ENCODE measurements at places on chromosomes 3 and 15.
A peak's percentile ranks its signal among the peaks of the same experiment; 100 is the strongest.

DNA sequence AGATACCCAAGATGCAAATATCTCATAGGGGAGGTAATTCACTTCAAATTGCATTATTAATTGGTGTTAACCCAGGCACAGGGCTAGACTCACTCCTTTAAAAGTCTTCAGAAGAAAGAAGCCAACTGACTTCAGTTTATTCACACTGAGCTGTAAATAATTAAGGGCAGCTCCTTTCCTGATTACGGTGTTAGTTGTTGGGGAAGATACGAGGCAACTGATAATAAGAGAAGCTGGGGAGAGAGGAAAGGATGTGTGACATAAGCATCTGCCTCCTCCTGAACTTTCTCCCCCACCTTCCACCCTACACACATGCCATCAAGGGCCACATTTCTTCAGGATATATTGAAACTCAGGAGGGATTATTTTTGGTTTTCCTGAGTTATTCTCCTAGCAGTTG lies 47.5 kb downstream of the ADGRG7 start:
- no peak for DNase-seq

DNA sequence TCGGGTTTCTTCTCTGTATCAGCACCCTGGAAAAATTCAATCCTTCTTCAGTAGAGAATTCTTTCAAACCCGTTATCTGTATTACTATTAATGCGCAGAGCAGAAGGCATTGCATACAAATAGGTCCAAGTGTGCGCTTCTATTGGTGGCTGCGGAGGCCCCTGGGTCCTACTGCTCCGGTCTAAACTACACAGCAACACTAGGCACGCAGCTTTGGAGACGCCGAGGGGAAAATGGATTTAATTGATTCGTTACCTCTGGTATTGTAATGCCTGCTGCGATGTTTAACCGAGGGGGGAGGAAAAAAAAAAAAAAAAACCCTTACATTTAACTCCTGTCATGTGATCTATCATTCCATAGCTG lies at the start of gene ROBO1:
Gene ROBO1, minus strand, starts transcription at position 94 of the 363 bp plus-strand sequence.
- DNase-seq, result no peak

DNA sequence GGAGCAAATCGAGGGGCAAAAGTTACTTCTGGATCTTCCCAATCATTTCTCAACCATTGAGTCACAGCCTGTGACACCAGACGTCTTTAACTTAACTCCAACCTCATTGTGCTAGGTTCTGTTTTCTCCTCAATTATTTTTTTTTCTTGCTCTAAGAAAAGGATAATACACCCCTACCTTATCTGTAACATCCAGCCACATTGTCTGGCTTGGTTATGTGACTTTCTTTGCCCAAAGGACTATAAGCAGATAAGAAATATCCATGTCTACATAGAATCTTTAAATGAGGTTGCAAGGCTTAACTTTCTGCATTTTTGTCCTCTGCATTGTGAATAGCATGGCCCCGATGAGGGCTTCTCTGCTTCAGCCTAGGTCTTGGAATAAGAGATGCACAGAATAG lies 782.4 kb upstream of the CFAP20DC start:
- no peak for DNase-seq

- no peak for DNase-seq
These were observed 241.5 kb upstream of the CTDSPL start for GRCh38 chr3:37620071-37620635.

- no peak for DNase-seq
These were observed 62.0 kb downstream of the CADM2 start for GRCh38 chr3:85020828-85021227.

DNA sequence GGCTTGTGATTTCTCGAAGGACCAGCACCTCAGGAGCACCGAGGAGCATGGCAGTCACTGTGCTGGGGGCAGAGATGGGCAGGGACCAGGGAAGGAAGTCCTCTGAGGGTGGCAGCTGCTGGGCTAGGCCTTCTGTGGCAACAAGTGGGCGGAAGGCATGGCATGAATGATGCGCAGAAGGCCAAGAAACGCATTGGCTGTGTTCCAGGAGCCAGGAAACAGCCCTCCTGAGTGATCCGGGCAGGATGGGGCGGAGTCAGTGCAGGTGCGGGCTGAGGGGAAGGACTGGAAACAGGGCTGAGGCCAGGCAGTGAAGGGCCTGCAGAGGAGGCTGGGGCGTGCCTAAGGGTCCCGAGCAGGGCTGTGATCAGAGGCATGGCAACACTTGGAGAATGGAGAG lies 23.6 kb downstream of the MRPS11 start:
- no peak for DNase-seq

DNA sequence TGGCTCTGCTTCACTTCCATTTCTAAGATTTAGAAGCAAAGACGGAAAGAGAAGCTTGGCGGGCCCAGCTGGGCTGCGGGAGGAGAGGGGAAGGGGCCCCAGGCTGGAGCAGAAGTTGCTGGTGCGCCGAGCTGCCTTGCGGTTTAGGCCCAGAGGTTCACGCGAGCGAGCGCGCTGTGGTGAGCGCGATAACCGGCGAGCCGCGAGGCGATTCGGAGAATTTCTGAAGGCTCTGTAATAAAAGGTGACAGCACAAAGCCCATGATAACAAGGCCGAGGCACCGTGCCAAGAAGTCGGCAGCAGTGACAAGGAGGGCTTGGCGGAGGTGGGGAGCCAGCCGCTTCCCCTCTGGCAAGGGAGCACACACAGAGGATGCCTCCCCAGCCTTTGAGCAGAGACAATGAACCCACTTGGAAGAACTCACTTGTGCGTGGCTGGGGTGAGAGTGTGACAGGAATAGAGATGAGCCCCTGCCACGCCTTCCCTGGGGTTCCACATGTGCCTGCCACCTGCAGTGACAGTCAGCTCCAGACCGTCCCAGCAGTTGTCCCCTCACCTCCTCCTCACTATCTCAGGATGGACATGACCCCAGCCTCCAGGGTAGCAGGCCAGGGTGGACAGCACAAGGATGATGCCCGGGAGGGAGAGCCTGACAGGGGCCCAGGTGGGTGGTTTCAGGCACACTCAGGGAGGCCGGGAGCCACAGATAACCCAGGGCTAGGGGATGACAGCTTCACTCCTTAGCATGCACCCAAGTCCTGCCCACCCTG lies 315.2 kb downstream of the UACA start:
- DNase-seq, result peak; percentile 46

GRCh38 chr3:64332459-64333350 lies 107.4 kb upstream of the PRICKLE2 start:
- no peak for DNase-seq

All from stimulated activated CD4-positive, alpha-beta T cell treated with anti-CD3 and anti-CD28 coated beads, Interleukin-2, amount 100 ng/mL, for 24 hours (primary cell).